WTC11 (cell line): ENCODE measurements at places on chromosomes 4 and X.

- no peak for DNase-seq
Measured at GRCh38 chr4:141499261-141499853, 137.0 kb upstream of the IL15 start.

DNA sequence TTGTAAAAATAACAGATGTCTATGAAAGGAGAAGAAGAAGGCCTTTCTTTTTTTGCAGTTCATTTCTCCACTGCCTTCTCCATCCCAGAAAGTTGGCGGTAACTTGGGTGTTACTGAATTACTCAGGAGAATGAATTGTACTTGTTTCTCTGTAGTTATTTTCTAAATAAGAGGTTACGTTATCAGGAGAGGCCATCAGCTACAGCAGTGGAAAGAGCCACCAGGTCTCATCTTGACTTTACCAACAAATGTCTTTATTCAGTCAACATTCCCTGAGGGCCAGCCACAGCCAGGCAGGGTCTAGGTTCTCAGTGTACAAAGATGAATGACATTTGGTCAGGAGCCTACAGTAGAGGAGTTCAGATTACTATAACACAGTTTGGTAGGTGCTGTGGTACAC, 8.1 kb downstream of the HADH start:
- no peak for DNase-seq

GRCh38 chr4:87188932-87189331, 31.5 kb downstream of the KLHL8 start:
- no peak for DNase-seq

- no peak for DNase-seq
Measured at GRCh38 chr4:122673252-122673651, 52.4 kb upstream of the IL21 start.

- DNase-seq: no peak
Measured at GRCh38 chr4:105257817-105258495, 111.3 kb downstream of the TET2 start.

DNA sequence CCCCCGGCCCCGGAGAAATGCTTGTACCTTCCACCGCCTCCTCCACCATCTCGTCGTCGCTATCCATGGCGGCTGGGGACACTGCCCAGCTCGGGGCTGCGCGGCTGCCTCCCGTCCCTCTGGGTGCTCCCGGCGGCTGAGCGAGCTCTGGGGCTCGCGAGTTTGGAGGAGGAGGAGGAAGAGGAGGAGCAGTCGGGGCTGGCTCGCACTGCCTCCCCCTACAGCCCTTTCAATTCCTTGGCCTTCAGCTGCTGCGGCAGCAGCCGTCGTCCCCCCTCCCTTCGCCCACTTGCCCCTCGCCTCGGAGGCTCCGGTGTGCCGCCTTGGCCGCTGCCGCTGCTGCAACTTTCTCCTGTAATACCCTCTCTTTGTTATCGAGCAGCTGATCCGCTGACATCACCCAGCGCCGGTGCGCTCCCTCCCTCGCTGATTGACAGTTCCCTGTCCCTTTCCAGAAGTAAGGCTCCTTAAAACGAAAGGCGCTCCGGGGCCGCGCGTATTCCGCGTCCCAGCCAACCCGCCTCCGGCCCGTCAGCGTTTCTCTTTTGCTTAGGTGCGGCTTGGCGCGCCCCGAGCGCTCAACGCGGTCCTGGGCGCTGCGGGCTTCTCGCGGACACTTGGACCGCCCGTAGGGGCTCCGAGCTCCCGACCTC, at the start of gene SETD7:
TSS of gene SETD7 (minus strand) at position 149 of the 653 bp plus-strand sequence. CDS start at position 67, 82 bp downstream.
- DNase-seq: peak; percentile 77

- no peak for DNase-seq
Measured at GRCh38 chr4:175772170-175772705, 39.8 kb downstream of the GPM6A start.

DNA sequence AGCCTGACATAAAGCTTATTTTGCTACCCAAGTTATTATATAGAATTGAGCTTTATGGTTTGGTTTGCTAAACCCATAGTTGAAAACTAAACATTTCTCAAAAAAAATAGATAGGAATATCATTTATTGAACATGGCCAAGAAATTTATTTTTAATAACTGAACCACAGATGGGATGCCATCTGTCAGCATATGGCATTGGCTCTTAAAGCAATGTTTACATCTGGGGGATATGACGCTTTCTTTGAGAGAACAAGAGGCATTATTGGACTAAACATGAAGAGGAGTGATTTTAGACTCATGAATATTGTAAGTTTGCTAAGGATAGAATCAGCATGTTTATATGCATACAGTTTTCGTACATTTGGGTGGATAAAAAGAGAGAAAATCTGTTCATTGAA, 132.6 kb upstream of the SLIT2 start:
- DNase-seq: no peak

DNA sequence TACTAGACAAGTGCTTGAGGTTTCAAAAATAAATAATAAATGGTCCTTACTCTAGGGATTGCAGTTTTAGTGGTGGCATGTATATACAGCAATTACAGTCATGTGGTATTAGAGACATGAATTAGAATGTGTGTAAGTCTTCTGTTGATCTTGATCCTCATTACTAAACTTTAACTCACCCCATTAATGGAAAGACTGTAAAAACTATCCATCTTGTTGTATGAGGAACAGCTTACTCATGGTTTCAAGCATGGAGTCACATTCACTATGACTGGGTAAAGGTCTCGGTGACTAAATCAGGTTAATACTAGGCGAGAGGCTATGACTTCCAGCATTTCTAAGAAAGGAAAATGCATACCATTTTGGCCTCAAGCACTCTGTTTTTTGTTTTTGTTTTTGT, 107.0 kb upstream of the HPGD start:
- no peak for DNase-seq

GRCh38 chr4:185139736-185140135, 3.3 kb upstream of the SLC25A4 start:
- DNase-seq: no peak

DNA sequence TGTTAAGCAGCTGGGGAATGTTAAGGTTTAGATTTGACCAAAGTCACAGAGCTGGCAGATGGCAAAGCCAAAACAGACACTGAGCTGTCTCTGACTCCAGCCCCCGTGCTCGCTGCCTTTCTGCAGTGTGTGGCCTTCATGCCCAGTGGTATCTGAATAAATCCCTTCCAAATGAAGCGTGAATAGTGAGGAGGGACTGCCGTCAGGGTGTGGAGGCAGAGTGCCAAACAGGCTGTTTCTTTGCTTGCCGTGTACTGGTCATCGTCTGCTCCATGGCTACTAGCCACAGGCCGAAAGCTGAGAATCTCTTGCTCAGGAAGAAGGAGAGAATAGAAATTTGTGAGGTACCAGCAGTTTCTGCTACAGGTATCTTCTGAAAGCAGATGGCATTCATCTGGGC, 19.7 kb downstream of the PRIMPOL start:
- no peak for DNase-seq

- DNase-seq: no peak
Measured at GRCh38 chr4:6781561-6781960, 966 bp upstream of the KIAA0232 start.

GRCh38 chr4:47010347-47010911, 17.0 kb upstream of the GABRA4 start:
- no peak for DNase-seq
